Ascending aorta (tissue), 2 donors: ENCODE measurements at places on chromosomes 4 and X. TPM values are rescaled to one million over a fixed set of nuclear protein-coding genes. Genes with fewer than 3 reads are reported as not detected.

SOD3 gene
- 893 TPM for total RNA-seq

MAP9 gene
- 5.2 TPM for total RNA-seq

LRAT gene
- not detected for total RNA-seq

NR0B1 gene
- 0.21 TPM for total RNA-seq

PRRG3 gene
- total RNA-seq = not detected

NHS gene
- total RNA-seq = 8.8 TPM

FRMPD4 gene
- not detected for total RNA-seq

ADH1B gene
- 650 TPM for total RNA-seq

SUPT20HL2 gene
- 3.2 TPM for total RNA-seq

DNA sequence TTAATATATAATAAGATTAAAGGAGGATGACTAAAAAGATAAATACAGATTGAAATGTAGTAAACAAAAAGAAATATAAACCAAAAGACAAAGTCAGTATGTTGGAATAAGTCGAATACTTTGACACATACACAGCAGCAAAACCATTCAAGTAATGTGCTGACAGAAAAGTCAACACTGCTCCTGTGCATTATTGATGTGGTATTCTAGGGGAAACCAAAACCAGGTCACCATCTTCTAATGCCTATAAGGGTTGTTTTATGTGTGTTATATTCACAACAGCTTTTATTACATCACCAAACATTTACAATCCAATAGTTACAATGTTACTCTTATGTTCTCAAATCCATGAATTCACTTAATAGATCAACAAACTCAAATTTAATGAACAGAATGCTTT is 111.8 kb upstream of the DKK2 start:
- H3K4me1 ChIP-seq = no peaks in the 10 kb centered on the region
- no peaks in the 10 kb centered on the region for H3K27me3 ChIP-seq
- no peak overlapping the region for H3K4me3 ChIP-seq

GRCh38 chr4:94389595-94390267 is 47.1 kb upstream of the HPGDS start:
- H3K36me3 ChIP-seq = no peaks in the 10 kb centered on the region
- no peak overlapping the region for H3K4me3 ChIP-seq
- no peaks in the 10 kb centered on the region for H3K4me1 ChIP-seq
- no peaks in the 10 kb centered on the region for H3K27me3 ChIP-seq

DNA sequence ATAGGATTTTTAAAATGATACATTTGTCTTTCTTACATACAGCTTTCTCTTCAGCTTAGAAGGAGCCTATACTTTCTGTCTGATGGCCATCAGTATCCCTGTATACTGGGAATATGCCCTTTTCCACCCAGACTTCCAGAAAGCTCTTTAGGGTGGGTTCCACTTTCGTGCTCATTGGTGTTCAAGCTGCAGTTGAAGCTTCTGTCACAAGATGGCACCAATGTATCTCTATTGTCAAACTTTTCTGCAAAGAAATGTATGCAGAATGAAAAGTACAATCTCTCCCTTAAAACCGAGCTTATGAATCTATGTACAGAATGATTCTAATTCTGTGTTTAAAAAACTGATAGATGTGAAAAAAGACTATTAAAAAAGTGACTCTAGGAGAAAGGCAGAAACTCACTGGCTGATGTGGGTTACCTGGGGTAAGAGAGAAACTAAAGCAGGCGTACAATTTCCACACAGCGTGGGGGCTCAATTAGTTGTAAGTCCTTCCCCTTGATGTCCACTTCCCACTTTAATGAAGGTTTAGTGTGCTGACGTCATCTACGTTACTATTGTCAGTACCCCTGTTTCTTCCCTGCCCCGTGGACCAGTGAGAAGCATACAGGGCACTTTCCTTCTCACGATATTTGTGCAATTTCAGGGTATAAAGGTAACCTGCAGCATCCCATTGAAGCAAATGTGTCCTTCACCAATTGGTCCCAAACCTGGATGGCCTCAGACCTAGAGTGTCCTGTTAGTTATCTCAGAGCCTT is 57.3 kb upstream of the TCEAL2 start:
- H3K4me1 ChIP-seq = no peaks in the 10 kb centered on the region
- H3K36me3 ChIP-seq = no peaks in the 10 kb centered on the region
- H3K27ac ChIP-seq = no peak overlapping the region
- no peaks in the 10 kb centered on the region for H3K27me3 ChIP-seq
- no peak for DNase-seq
- H3K4me3 ChIP-seq = no peak overlapping the region

DNA sequence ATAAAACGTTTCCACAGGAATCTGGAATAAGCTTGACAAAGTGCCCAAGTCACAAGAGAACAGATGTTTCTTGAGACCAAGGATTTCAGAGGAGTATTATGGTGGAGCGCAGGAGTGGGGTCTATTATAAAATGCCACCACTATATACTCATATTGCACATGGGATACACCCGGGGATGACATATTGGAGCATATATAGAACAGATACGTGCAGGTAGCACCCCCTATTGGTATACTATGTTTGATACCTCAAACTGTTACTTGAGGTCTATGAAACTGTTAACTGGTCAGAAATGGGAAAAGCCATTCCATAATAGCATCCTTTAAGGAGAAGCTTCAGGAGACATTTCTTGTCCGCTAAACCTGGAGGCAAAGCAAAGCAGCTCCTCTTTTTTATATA is 86.0 kb downstream of the PCYT1B start:
- no peak overlapping the region for H3K27ac ChIP-seq
- H3K4me1 ChIP-seq = no peaks in the 10 kb centered on the region
- H3K4me3 ChIP-seq = no peak overlapping the region
- H3K27me3 ChIP-seq = no peaks in the 10 kb centered on the region
- no peak for DNase-seq
- no peaks in the 10 kb centered on the region for H3K36me3 ChIP-seq

DNA sequence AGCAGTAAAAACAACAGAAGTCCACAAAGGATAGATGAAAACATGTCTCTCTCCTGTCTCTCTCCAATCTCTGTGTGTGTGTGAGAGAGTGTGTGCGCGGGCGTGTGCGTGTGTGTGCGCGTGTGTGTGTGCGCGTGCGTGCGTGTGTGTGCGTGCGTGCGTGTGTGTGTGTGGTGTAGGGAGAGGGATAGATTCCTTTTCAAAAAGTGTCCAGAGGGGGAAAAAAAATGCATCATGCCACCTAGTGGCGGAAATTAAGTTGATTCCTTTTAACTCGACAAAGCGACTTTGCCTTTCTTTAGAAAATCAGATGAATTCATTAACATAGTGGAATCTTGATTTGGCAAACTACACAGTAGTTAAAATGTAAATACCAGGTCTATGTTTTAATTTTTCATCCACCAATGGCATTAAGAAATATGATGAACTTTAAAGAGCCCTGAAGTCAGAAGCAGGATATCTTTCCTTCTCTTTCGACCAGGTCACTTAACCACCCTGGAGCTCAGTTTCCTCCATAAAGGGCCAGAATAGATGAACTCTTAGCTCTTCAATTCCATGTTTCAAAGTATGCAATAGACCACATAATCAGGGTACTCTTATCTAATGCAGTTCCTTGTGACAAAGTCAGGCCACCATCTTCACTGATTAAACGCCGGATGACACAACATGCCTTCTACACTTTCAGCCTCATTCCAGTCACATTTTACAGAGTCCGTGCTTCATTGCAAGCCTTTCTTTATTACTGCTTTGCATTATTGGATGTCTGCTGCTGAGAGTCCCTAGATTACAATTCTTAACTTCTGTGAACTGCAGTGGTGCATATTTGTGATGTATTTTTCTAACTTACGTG is 162.8 kb downstream of the FBXO8 start:
- H3K27ac ChIP-seq = no peak overlapping the region
- peak overlapping the region; percentile 33 for H3K4me3 ChIP-seq
- no peak for DNase-seq
- no peaks in the 10 kb centered on the region for H3K4me1 ChIP-seq
- H3K36me3 ChIP-seq = no peaks in the 10 kb centered on the region

DNA sequence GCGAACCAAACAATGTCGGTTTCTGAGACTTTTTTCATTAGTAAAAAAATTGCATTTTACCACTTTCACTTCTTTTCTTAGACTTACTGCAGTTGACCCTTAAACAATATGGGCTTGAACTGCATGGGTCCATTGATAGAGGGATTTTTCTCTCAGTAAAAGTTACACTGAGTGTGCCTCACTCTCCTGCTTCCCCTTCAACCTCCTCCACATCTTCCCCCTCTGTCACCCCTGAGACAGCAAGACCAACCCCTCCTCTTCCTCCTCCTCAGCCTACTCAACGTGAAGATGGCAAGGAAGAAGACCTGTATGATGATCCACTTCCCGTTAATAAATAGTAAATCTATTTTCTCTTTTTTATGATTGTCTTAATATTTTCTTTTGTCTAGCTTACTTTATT is 43.4 kb downstream of the TEC start:
- H3K27me3 ChIP-seq = no peaks in the 10 kb centered on the region
- H3K36me3 ChIP-seq = no peaks in the 10 kb centered on the region
- no peaks in the 10 kb centered on the region for H3K4me1 ChIP-seq

DNA sequence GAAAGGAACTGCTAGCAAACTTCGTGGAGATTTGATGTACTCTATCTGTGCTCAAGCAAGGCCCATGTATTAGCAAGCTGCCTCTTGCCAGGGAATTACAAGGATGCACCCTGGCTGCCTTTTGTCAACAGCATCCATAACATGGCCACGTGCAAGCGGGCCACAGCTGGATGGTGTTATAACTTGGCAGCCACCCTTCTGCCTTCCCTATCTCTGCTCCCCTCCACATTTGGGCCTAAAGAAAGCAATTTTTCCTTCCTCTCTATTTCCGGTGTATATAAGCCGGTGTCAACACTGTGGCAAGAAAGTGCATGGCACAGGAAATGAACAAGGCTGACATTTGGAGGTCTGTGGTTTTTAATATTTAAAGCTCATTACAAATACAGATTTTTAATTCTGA is 94.8 kb downstream of the CLNK start:
- DNase-seq = no peak
- H3K27ac ChIP-seq = no peak overlapping the region
- H3K36me3 ChIP-seq = no peaks in the 10 kb centered on the region
- no peak overlapping the region for H3K4me3 ChIP-seq
- H3K4me1 ChIP-seq = no peaks in the 10 kb centered on the region
- H3K27me3 ChIP-seq = no peaks in the 10 kb centered on the region

DNA sequence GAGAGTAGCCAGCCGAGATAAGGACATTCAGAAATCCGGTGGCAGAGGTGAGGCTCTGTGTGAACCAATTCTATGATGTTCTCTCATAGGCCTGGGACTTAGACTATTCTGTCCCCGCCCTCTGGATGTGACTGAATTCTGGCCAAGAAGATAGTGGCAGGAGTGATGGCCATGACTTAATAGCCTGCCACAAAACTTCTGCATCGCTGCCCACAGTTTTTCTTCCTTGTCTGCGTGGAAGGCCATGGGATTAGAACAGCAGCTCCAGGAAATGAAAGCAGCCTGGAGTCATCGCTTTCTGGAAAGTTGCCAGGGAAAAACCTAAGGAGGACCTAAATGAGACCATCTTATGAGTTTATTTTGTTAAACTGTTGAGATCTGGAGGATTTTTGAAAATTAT is 134.7 kb downstream of the F11 start:
- H3K36me3 ChIP-seq = no peaks in the 10 kb centered on the region
- H3K27me3 ChIP-seq = no peaks in the 10 kb centered on the region
- no peak for DNase-seq
- H3K4me3 ChIP-seq = no peak overlapping the region

DNA sequence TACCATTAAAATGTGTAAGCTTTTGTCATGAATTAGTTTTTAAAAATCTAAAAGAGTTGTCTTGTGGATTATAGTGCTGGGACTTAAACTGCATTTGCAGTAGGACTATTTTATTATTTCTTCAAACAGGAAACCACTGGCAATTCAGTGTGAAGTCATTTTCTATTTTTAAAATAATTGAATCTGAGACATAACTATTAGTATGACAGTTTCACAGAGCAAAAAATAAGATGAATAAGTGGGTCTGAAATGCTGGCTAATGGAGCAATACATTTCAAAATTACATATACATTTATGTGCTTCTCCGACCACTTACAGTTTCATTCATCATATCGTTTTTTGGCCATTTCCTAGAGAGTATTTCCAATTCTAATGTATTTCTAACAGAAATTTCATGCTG is 75.3 kb upstream of the RAPGEF2 start:
- no peak for DNase-seq
- no peaks in the 10 kb centered on the region for H3K27me3 ChIP-seq

- H3K4me3 ChIP-seq = no peak overlapping the region
- DNase-seq = no peak
- H3K27me3 ChIP-seq = no peaks in the 10 kb centered on the region
- H3K27ac ChIP-seq = no peak overlapping the region
Measured at GRCh38 chr4:134174271-134174670, 27.3 kb downstream of the PABPC4L start.

- no peak overlapping the region for H3K27ac ChIP-seq
- H3K4me3 ChIP-seq = no peak overlapping the region
- no peak for DNase-seq
- no peaks in the 10 kb centered on the region for H3K27me3 ChIP-seq
- no peaks in the 10 kb centered on the region for H3K36me3 ChIP-seq
Measured at GRCh38 chrX:24014388-24015018, 12.5 kb downstream of the KLHL15 start.

- H3K4me1 ChIP-seq = no peaks in the 10 kb centered on the region
- H3K27ac ChIP-seq = no peak overlapping the region
- DNase-seq = peak; percentile 75
- H3K27me3 ChIP-seq = no peaks in the 10 kb centered on the region
- H3K36me3 ChIP-seq = no peaks in the 10 kb centered on the region
Measured at GRCh38 chr4:123477711-123478209, 81.2 kb downstream of the SPRY1 start.

- H3K27ac ChIP-seq = no peak overlapping the region
- H3K36me3 ChIP-seq = no peaks in the 10 kb centered on the region
- H3K27me3 ChIP-seq = no peaks in the 10 kb centered on the region
- DNase-seq = no peak
- no peak overlapping the region for H3K4me3 ChIP-seq
Measured at GRCh38 chr4:79170077-79170476, 155.8 kb downstream of the NAA11 start.

GRCh38 chrX:6041630-6042029 is 187.0 kb downstream of the NLGN4X start:
- H3K4me1 ChIP-seq = no peaks in the 10 kb centered on the region
- H3K4me3 ChIP-seq = no peak overlapping the region
- H3K27me3 ChIP-seq = no peaks in the 10 kb centered on the region
- no peak overlapping the region for H3K27ac ChIP-seq
